ENCODE measurements at places on chromosomes 11 and 22. TPM values are rescaled to one million over a fixed set of nuclear protein-coding genes. Genes with fewer than 3 reads are reported as not detected.
A peak's percentile ranks its signal among the peaks of the same experiment; 100 is the strongest.

The BIK gene
- not detected for total RNA-seq

The SLC22A6 gene
- total RNA-seq, result not detected

DNA sequence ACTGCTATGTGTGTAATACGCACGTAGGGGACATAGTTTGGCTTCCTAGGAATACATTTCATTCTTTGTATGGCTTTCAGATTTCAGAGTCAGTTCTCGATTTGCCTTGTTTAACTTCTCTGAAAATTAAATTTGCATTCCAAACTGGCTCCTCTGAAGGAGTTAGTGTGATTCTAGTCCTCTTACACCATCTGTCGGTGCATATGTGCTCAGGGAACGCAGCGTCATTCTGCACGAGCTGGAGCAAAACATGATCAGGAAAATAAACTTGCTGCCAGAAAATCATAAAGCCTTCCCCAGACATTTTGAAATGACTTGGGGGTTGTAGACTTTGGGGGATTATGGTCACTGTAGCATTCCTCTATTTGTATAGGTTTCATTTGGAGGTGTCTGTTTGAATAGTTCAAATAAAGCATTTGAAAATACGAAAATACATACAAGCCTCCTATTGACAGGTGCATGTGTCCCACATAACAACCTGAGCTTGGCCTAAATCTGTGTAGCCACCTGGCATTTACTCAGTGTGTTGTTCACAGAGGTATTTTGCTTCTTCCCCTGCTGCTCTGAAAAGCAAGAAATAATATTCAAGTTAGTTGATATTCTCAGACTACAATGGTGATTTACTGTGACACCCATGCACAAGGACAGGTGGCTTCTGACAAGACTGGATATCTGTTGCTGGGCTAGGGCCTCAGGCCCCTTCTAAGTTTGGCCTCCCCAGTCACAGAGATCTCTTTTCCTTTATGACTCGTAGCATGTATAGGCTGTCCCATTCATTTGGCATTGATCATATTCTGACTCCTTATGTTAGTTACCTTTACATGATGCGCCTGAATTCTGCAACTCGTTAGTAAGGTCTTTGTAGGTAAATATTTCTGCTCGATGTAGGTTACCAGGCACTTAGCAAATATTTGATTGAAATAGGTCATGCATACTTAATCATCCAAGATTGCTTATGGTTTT lies 81.6 kb upstream of the SORL1-AS1 start:
- DNase-seq, result no peak
- no peak overlapping the region for H3K27ac ChIP-seq
- H3K4me3 ChIP-seq, result no peak overlapping the region
- no peaks in the 10 kb centered on the region for H3K4me1 ChIP-seq
- H3K36me3 ChIP-seq, result no peaks in the 10 kb centered on the region

GRCh38 chr22:49269928-49270327 lies 557.7 kb downstream of the BRD1 start:
- no peaks in the 10 kb centered on the region for H3K4me1 ChIP-seq
- no peak overlapping the region for H3K27ac ChIP-seq
- peaks cover 8% of the 10 kb centered on the region for H3K27me3 ChIP-seq
- no peak for DNase-seq

- H3K27ac ChIP-seq, result no peak overlapping the region
- H3K4me3 ChIP-seq, result no peak overlapping the region
- no peaks in the 10 kb centered on the region for H3K27me3 ChIP-seq
- H3K4me1 ChIP-seq, result no peaks in the 10 kb centered on the region
These were observed 32.8 kb downstream of the MYEOV start for GRCh38 chr11:69326622-69327219.

DNA sequence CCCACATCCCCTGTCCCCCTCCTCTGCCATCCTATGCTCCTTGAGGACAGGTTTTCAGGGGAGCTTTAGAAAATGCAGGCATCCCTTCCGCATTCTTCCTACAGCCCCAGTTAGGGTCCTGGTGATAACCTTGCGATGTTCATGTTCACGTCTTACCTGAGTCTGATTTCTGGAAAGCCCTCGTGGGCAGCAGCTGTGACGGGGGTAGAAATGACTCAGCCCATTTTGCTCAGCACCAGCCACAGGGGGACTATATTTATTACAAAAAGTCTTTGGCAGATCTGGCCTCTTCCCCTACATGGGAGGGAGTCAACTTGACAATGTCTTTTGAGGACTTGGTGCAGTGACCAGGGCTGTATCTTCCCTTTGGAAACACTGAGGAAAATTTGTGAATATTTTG lies 12.3 kb downstream of the PKNOX2 start:
- no peak overlapping the region for H3K27ac ChIP-seq
- H3K36me3 ChIP-seq, result no peaks in the 10 kb centered on the region
- H3K27me3 ChIP-seq, result no peaks in the 10 kb centered on the region
- H3K4me1 ChIP-seq, result peaks cover 23% of the 10 kb centered on the region

DNA sequence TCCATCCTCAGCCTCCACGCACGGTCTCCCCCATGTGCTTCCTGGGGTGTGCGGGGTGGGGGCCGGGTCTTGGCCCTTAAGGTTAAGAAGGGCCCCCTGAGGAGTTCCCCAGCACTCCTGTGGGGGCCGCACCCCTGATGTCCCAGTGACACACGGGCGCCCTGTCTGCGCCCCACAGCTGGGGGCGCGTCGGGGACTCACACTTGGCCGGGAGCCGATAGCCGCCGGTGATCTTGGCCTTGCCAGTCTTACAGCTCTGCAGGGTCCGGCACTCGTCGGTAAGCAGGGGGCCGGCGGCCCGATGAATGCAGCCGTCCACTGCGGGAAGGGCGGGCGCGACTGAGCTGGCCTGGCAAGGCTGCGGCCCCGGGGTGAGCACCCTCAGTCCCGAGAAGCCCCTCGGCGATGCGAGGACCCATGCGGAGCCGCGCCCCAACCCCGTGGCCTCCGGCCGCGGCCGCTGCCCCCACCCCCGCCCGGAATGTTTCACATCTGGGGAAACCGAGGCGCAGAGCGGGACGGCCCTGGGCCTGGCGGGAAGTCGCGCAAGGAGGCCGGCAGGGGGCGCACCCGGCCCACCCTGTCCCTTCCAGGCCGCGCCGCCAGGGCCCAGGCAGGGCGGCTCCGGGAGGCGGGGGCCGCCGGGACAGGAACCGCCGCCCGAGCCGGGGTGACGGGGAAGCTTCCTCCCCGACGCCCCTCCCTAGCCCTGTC lies 13.9 kb downstream of the OTUB1 start:
- no peaks in the 10 kb centered on the region for H3K27me3 ChIP-seq
- no peaks in the 10 kb centered on the region for H3K36me3 ChIP-seq
- H3K4me3 ChIP-seq, result peak overlapping the region; percentile 7
- peak overlapping the region; percentile 39 for H3K27ac ChIP-seq

- H3K4me1 ChIP-seq, result peaks cover 8% of the 10 kb centered on the region
- H3K27ac ChIP-seq, result no peak overlapping the region
- no peak overlapping the region for H3K4me3 ChIP-seq
- no peak for DNase-seq
These were observed 9.9 kb downstream of the NDUFV1 start for GRCh38 chr11:67616431-67617242.

- H3K27me3 ChIP-seq, result no peaks in the 10 kb centered on the region
- H3K27ac ChIP-seq, result peak overlapping the region; percentile 91
- no peak for DNase-seq
- H3K4me3 ChIP-seq, result no peak overlapping the region
- H3K36me3 ChIP-seq, result peaks cover 26% of the 10 kb centered on the region
These were observed 2.1 kb downstream of the MRPL40 start for GRCh38 chr22:19434401-19434800.

- H3K27ac ChIP-seq, result no peak overlapping the region
- DNase-seq, result no peak
- no peak overlapping the region for H3K4me3 ChIP-seq
- H3K27me3 ChIP-seq, result no peaks in the 10 kb centered on the region
These were observed 131.6 kb downstream of the FBXO7 start for GRCh38 chr22:32606181-32606580.

All from gastrocnemius medialis (tissue), 4 donors.